ENCODE measurements at places on chromosomes 6 and 20. TPM values are rescaled to one million over a fixed set of nuclear protein-coding genes. Genes with fewer than 3 reads are reported as not detected.

FAM83B gene
- not detected for polyA plus RNA-seq

LRRC73 gene
- 2.8 TPM for polyA plus RNA-seq

PRR18 gene
- polyA plus RNA-seq: not detected

FNDC1 gene
- 0.16 TPM for polyA plus RNA-seq

PCNA gene
- 31.5 TPM for polyA plus RNA-seq

RIMS1 gene
- polyA plus RNA-seq: 0.88 TPM

PRND gene
- not detected for polyA plus RNA-seq

OR2J3 gene
- polyA plus RNA-seq: not detected

EPB41L2 gene
- polyA plus RNA-seq: 80.1 TPM

RIPPLY2 gene
- 0.67 TPM for polyA plus RNA-seq

AGER gene
- polyA plus RNA-seq: 63.9 TPM

SLC26A8 gene
- 0.16 TPM for polyA plus RNA-seq

SPTLC3 gene
- polyA plus RNA-seq: 1.4 TPM

MYLK4 gene
- 0.84 TPM for polyA plus RNA-seq

VIP gene
- 4.1 TPM for polyA plus RNA-seq

E2F1 gene
- polyA plus RNA-seq: 4.6 TPM

OOEP gene
- not detected for polyA plus RNA-seq

NRSN2 gene
- polyA plus RNA-seq: 263 TPM

RRP36 gene
- polyA plus RNA-seq: 98.2 TPM

CALHM6 gene
- 12.7 TPM for polyA plus RNA-seq

SMLR1 gene
- not detected for polyA plus RNA-seq

GNMT gene
- 1.1 TPM for polyA plus RNA-seq

CFAP206 gene
- 0.84 TPM for polyA plus RNA-seq

PROKR2 gene
- polyA plus RNA-seq: not detected

SPEF1 gene
- not detected for polyA plus RNA-seq

CGA gene
- 0.29 TPM for polyA plus RNA-seq
